ENCODE measurements at places on chromosomes 2 and 18.

- DNase-seq: no peak
These were observed 260.2 kb downstream of the INSIG2 start for GRCh38 chr2:118348380-118349034.

DNA sequence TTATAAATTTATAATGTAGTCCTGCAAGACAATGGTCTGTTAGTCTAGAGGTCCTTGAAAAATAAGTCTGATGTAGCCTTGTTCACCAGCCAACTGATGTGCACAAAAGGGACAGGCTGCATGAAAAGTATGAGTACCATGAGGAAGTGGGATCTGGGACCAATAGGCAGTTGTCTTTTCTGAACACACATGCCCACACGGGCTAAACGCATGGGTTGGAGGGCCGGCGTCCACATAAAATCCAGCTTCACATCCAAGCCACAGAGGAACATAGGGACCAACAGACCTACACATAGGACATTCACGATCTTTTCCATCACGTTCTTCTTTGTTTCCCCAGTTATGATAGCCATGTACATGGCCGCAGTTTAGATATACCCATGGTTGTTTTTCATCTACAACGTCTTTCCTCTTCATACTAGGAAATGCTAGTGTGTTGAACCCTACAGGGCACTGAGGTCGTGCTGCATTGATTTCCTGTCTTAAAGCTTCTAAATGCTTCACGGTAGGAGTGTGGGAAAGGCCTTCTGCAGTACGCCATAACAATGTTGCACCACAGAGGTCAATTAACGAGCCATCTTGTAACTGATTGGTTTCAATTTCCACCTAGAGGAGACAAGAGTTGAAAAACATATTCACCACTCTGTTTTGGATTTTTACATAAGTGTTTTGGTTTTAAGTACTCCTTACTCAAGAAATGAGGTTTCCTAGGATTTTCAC, 49.4 kb downstream of the PELI1 start:
- DNase-seq: no peak

DNA sequence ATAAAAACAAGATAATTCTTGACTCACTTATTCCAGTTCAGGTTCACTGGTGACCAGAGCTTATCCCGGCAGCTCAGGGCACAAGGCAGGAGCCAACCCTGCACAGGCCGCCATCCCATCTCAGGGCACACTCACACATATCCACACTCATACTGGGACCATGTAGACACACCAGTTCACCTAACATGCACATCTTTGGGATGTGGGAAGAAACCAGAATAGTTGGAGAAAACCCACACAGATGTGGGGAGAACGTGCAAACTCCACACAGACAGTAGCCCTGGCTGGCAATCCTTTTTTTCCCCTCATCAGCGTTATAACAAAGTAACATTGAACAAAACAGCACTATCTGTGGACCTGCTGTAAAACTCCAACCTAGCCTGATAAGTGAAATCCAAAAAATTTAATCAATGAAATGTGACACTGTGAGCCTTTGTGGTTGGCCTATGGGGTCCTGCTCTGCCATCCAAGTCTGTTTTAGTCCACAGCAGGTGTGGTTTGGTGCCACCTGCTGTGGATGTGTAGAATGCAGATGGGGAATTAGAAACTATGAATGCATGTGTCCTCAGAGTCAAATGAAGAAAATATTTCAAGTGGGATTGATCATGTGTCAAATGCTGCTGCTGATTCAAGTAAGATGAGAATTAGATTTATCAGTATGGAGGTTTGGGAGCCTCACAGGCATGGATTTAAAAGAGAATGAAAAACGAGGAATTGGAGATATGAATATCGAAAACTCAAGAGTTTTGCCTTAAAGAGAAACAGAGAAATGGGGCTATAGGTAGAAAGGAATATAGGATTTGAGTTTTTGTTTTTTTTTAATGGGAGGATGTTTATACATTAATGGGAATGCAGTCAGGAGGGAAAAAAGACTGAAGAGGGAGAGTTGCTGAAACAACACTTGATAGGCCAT, 47.0 kb downstream of the UGP2 start:
- no peak for DNase-seq

- DNase-seq: no peak
These were observed 251.5 kb upstream of the MGAT5 start for GRCh38 chr2:134002391-134002790.

GRCh38 chr2:238811293-238811692, 36.6 kb upstream of the TWIST2 start:
- DNase-seq: no peak

DNA sequence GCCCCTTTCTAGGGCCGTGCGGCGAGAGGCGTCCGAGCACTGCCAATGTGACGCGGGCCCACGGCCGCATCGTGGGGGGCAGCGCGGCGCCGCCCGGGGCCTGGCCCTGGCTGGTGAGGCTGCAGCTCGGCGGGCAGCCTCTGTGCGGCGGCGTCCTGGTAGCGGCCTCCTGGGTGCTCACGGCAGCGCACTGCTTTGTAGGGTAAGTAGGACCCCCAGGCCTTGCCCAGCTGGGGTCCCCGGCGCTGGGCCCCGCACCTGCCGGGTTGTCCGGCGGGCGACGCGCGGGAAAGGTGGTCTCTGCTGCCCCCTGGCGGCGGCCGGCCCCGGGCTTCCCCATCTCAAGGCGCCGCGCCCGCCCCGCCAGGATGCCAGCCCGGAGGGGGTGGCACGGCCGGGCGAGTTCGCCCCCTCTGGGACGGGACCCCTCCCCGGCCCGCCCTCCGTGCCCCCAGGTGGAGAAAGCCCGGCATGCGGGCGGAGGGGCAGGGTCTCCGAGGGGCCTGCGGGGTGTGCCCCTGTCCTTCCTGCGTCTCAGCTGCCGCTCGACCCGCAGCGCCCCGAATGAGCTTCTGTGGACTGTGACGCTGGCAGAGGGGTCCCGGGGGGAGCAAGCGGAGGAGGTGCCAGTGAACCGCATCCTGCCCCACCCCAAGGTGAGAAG, 1.9 kb downstream of the PRSS56 start:
- peak; percentile 68 for DNase-seq

DNA sequence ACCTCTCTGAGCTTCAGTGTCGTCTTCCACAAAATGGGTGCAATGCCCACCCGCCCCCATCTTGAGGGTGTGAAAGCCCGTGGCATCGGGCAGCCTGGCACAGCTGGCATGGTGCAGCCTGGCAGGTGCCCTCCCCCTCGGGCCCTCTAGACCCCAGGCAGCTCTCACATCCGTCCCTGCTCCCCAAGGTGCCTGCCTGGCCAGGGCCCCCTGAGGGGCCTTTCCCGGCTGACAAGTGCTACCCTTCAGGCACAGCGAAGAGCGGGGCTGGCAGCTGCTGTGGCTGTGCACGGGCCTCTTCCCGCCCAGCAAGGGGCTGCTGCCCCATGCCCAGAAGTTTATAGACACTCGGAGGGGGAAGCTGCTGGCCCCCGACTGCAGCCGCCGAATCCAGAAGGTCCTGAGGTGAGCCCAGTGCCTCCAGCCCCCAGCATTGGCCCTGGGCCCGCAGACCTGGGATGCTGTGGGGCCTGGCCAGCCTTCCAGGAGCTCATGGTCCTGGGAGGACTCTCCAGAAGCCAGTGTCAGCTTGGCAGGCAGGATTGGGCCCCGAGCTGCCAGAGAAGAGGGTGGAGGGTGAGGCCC, 13.9 kb upstream of the GPR17 start:
- DNase-seq: no peak

DNA sequence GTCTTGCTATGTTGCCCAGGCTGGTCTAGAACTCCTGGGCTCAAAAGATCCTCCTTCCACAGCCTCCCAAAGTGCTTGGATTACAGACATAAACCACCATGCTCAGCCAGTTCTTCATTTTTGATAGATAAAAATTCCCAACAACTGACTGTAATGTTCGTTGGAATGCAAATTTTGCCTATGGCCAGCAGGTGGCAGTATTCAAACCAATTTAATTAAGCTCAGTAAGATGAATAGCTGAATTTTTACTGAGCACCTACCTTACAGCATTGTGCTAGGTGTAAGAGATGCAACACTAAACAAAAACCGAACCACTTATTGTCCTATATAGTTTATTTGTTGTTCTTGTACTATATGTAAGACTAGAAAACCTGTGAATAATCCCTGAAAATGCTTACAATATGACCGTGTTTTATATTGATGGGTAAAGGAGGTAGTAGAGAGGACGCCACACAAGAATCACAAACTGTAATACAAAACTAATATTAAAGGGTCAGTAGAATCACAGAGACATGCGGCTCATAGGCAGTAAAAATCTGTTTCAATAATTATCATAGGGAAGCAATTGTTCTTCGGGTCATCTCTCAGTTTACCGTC, 8.2 kb upstream of the TMEM182 start:
- no peak for DNase-seq
